ENCODE measurements at places on chromosomes 5 and 9.

DNA sequence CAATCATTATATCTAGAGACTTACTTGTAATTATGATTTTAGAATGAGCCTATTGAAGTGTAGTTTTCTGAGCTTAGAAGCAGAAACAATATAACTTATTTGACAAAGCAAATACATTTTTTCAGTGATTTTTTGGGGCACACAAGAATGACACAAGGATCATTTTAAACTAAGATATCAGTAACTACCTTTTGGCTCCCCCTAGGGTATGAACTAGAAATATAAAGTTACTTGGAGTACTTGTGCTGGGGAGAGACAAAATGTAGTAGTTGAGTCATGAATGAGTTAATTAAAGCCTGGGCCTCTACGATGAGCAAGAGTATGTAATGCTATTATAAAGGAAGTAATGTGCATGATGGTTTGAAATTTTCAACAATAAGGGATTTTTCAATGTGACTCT lies 1244.1 kb upstream of the ACO1 start:
- DNase-seq, result peak; percentile 53

GRCh38 chr9:34985311-34985899 lies 4.1 kb upstream of the DNAJB5 start:
- peak; percentile 44 for DNase-seq

- DNase-seq, result no peak
Measured at GRCh38 chr5:73322437-73323076, 126.0 kb downstream of the FOXD1 start.

DNA sequence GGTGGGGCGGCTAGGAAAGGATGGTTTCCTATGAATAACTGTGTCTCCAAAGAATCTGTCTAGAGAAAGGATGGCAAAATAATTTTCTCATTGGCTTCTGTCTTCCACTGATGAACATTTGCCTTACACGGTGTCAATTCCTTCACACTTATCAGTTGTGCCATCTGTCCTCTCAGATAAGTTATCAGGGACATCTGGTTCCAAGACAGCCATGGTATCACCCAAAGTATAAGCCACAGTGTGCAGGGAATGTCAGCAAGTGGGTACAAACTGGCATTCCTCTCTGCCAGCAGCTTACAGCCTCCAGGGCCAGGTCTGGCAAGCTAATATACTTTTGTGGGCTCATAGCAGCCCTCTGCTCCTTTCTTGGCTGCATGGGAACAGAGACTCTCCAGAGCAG lies 1092.0 kb downstream of the EFNA5 start:
- no peak for DNase-seq
